ENCODE measurements at places on chromosomes 3 and 15. TPM values are rescaled to one million over a fixed set of nuclear protein-coding genes. Genes with fewer than 3 reads are reported as not detected.

DNA sequence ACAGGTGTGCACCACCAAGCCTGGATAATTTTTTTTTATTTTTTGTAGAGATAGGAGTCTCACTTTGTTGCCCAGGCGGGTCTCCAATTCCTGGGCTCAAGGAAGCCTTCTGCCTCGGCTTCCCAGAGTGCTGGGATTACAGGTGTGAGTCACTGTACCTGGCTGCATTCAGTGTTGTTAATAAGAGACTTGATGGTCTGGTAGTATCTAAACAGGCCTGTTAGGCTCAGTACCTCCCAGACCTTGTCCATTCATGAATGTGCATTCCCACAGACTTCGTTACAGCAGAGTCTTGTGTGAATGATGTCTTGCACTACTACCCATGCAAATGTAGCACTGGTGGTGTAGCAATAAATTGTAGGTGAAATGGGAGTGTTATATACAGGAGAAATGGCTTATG lies 17.7 kb downstream of the CMTM8 start:
- DNase-seq: no peak

DNA sequence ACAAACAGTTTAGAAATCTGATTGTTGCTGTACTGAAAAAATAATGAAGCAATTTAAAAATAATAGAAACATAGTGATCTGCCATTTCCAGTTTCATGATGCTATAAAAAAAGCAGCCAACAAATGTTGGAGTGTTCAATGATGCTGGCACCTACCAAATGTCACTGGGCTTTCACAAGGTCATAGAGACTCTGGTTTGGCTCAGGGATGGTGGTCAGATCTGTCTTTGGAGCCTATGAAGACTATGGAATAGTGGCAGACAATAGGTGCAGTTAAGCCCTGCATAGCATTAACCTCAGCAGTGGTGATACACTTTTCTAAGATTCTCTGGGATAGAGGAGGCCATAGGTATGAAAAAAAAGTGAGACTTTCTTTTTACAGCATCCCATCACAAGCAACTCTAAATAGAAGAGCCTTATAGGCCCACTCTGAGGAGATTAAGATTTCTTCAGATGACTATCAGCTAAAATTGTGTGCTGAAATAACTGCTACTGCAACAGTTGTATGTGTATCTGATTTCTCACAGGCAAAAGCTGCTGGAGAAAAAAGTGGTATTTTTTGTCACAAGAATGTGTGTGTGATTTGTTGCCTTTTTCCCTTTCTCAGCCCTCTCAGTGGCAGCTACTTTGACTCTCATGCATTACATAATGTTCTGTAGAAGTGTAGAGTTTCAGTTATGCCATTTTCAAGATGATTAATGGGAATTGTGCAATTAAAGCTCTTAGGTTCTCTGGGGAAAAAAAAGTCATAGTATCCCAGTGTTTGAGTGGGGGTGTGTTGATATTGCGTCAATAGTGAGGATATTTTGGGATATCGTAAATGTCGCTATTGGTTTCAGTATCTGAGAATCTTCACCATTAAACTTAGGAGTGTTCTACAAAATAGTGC lies 137.4 kb downstream of the MBNL1 start:
- DNase-seq: no peak

GRCh38 chr15:45123397-45123796 lies 6.3 kb downstream of the DUOXA1 start:
- no peak for DNase-seq

GRCh38 chr3:54427941-54428871 lies 305.9 kb downstream of the CACNA2D3 start:
- DNase-seq: no peak

DNA sequence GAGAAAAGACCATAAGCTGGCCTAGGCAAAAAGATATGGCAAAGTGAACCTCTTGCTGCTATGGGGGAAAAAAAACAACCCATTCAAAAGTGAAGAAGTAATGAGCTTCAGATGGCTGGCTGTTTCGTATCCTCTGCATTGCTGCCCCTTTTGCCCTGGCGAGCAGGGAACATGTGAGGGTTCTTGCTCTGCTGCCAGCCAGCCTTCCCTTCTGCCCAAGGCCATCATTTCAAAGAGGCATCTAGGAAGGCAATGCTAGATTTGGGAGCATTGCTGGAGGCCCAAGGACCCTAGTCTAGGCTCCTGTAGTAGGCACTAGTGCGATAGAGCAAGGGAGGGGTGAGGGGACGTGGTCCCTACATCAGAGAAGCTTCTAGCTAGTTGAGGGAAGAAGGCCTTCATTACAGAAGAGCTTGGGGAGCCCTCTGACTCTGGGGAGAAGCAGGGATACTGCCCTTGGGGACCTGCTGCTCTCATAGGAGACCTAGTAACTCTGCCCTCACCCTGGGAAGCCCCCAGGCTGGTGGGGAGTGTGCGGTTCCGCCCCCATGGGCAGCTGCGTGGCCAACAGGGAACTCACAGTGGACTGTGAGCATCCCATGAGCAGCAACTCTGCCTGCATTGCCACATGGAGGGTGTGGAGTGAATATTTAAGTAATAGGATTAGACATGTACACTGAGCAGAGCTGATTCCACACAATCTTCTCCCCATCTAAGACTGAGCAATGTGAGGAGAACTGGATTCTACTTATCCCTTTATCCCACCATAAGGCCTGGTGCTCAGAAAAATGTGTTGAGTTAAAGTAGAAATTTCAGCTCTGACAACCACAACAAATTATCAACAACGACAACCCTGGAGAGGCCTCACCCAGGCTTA lies 21.3 kb downstream of the ITGA11 start:
- no peak for DNase-seq

GRCh38 chr3:194279101-194279500 lies 72.0 kb downstream of the CPN2 start:
- DNase-seq: no peak

DNA sequence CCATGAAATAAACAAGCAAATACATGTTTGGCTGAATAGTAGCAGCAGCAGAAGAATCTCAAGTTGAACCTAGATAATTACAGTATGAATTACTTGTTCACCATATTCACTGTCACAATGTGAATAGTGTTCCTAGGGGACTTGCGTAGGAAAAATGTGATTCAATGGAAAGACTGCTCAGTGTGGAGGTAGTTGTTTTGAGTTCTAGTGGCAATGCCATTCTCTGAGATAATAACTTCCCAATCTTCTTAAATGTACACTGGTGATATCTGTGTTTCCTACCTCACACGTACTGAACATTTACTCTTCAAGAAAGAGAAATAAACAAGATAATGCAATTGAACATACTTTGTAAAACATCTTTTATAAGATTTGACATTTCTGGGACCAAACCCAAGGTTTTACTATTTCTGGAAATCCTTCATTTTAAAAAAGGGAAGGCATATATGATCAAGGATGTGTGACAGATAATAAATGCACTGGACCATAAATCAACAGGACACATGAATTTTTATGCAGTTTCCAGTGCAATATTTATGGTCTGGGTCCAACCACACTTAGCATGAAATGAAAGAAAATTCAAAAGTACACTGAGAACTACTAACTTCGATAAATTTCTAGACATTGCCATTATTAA lies 598.3 kb upstream of the ZNF385D start:
- no peak for DNase-seq

DNA sequence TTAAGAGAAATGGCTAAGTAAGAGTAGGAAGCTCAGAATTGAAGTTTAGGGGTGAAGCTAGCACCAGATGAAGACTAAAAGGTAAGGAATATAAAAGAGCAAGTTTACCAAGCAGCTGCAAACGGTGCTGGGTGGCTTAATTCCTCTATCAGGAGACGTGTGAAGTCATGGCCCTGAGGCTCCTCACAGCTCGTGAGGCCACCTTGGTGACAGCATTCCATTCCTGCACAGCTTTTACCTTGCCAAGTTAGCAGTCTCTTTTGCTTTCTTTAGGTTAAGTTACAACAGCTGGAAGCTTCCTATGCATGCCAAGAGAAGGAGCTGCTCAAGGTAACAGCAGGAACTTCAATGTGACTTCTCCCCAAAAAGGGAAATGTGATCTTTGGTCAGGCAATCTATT lies 6.4 kb downstream of the TMCO5A start:
- no peak for DNase-seq

GRCh38 chr3:188205992-188206416 lies 52.0 kb downstream of the LPP start:
- no peak for DNase-seq

GRCh38 chr3:134708671-134709070 lies 57.8 kb upstream of the KY start:
- DNase-seq: no peak

GRCh38 chr15:101359365-101359947 lies 64.4 kb upstream of the SNRPA1 start:
- DNase-seq: no peak

- no peak for DNase-seq
Observed at GRCh38 chr3:129702934-129703712, 96.6 kb upstream of the PLXND1 start.

- DNase-seq: no peak
Observed at GRCh38 chr3:53100818-53101466, 29.3 kb downstream of the RFT1 start.

- DNase-seq: no peak
Observed at GRCh38 chr3:58999134-58999773, 50.6 kb downstream of the CFAP20DC start.

- no peak for DNase-seq
Observed at GRCh38 chr15:58758141-58758540, 8.6 kb upstream of the ADAM10 start.

DNA sequence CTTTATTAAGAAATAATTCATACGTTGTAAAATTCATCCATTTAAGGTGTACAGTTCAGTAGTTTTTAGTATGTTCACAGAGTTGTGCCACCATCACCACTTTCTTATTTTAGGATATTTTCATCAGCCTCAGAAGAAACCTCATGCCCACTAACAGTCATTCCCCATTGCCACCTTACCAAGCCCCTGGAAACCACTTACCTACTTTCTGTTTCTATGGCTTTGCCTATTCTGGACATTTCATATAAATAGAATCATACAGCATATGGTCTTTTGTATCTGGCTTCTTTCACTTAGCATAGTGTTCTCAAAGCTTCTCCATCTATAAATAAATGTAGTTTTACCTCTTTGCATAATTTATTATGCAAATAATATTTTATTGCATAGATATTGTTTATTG lies 6.6 kb downstream of the FETUB start:
- DNase-seq: no peak

GRCh38 chr3:52845157-52845556 lies 10.3 kb upstream of the MUSTN1 start:
- DNase-seq: peak; percentile 36

- no peak for DNase-seq
Observed at GRCh38 chr3:126147147-126147931, 33.0 kb downstream of the ALDH1L1 start.

GRCh38 chr3:126991366-126992200 lies 8.7 kb downstream of the PLXNA1 start:
- DNase-seq: no peak

DNA sequence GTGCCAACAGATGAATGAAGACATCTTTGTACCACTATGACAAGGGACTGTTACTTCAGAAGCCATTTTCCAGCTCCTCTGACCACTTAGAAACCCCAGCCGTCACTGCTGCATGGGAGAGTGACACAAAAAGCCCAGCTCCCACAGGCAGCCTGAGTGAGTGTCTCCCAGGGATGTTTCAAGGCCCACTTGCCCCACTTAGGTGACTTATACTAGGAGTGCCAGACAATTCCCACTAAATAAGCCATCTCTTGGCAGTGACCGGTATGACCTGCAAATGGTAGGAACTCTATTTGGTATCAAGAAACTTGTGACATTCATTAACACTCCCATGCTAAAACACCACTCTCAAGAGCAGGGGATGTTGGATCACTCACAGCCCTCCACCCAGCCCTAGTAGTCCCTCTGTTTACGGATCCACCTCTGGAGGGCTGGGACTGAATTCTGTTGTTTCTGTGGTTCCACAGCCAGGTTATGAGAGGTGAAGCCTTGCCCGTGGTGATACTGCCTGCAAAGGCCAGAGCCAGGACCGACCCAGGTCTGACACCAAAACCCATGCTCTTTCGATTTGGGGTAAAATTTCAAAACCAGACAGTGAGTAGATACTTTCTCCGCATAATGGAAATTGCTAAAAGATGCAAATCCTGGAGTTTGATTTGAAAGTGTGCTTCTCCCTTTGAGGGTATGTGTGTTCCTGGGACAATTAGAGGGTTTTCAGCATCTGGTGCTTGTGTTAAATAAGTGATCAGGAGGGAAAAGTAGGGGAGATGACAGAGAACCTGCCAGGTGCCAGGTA lies 14.5 kb downstream of the RBP1 start:
- no peak for DNase-seq

The FES gene
- total RNA-seq: 54.2 TPM

The TEX55 gene
- not detected for total RNA-seq

The SLC25A26 gene
- total RNA-seq: 32.5 TPM

The CLDN1 gene
- 0.21 TPM for total RNA-seq

The EPHB3 gene
- total RNA-seq: 2.8 TPM

The PSMA4 gene
- 97.5 TPM for total RNA-seq

The AMT gene
- 7.0 TPM for total RNA-seq

The KNG1 gene
- not detected for total RNA-seq

Measured in thoracic aorta (tissue), 2 donors.